ENCODE measurements at places on chromosomes 7 and 10.

GRCh38 chr7:98281757-98282606, 496 bp downstream of the BRI3 start:
- DNase-seq, result no peak

GRCh38 chr10:126090911-126091728, 194.8 kb downstream of the FANK1 start:
- no peak for DNase-seq

GRCh38 chr10:22564060-22564459, 150.3 kb downstream of the PIP4K2A start:
- DNase-seq, result no peak

- no peak for DNase-seq
Measured at GRCh38 chr10:119447823-119448546, 94.5 kb downstream of the RGS10 start.

DNA sequence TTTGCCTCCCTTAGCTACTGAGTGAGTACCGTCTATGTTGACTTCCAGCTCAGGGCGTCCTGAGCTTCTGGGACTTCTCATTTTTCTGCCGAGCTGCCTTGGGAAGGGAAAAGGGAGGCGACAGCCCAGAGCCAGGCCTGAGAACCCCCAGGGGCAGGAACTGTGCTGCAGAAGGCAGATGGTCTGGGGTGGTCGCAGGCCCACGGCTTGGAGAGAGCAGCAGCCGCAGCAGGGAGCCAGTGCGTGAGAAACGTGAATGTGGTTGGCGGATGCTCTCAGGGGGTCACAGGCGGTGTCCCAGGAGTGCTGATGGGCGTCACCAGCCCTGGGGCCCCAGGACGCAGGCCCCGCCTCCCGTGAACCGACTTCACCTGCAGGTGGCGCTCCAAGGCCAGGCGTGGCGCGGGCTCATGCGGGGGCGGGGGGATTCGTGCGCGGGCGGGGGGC, 9.2 kb upstream of the PWWP2B start:
- DNase-seq, result no peak

DNA sequence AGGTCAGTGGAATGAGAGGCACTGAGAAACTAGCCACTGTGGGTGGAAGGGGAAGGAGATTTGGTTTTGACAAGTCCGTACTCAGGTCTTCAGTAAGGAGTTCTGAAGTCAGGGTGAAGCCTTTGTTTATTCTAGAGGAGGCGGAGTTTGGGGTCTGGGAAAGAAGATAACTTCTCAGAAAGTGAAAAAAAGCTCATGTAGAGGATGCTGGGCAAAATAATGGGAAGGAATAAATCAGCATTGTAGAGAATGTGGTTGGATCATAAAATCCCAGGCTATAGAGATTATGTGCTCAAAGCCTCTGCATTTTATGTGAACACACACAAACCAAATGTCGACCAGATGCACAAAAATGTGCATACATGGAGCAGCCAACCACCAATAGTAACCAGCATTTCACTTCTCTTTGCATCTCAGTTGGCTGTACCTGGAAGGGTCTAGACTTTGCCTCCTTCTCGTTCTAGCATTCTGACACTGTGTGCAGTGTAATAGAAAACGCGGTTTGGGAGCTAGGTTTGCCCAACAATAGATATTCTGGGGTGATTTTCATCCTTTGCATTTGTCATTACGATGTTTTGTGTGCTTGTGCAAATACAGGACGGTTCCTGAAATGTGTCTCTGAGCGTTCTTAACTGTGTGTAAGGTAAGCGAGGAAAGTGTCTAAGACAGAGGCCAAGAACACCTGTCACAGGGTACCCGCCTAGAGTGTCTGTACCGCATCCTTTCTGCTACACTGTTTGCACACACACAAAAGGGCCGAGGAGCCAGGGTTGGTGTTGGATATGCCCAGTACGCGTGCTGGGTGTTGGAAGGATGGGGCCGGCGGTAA, 603 bp upstream of the HECW1 start:
- DNase-seq, result no peak

- no peak for DNase-seq
Measured at GRCh38 chr7:155226261-155227003, 71.2 kb upstream of the INSIG1 start.

Data from glomerular endothelial cell (primary cell).